NCI-H446 treated with DMSO at 0.1 percent for 48 hours (cell line): ENCODE measurements at places on chromosomes 6 and 20.

DNA sequence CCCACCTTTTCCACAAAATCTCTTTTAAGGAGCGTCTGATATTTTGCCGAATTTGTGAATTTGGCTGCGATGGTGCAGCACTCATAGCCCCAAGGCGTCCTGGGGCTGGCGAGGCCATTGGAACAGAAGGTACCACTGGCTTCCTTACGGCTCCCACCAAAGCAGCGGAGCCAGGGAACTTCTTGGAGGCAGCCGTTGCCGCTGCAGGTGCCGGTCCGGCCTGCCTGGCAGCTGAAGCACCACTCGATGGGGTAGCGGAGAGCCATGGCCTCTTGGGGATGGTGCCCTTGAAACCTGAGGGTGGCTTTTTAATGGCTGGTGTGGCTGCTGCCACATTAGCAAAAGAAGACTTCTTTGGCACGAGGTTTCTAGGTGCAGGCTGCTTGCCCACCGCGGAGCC is 29.8 kb downstream of the DIDO1 start:
- no peak for DNase-seq

GRCh38 chr20:31870726-31871617 is 538 bp downstream of the TTLL9 start:
- no peak for DNase-seq

DNA sequence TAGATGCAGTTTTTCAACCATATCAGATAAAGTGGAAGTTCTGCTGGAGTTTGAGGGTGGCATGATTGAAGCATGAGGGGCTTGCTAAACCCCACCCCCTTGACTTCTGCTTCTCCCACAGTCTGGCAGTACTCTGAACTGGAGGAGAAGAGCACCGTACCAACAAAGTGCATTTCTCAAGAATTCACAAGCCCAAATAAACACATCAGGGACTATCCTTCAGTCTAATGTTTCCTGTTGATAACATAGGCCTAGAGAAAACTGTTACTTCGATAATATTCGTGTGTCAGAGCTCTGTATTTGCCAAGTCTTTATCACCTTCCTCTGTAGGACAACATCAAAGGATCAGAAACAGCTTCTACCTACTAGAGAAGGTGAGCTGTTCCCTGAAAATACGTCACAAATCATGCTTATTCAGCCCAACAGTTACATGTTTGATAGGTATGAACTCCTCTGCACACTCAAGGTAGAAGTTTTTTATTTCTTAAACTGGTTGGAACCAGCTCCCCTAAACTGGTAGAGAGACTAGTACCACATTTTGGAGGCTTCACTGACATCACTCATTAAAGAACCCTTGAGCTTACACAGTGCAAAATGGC is 153.2 kb upstream of the PRND start:
- no peak for DNase-seq

GRCh38 chr6:452301-453067 is 60.9 kb downstream of the IRF4 start:
- DNase-seq, result no peak

DNA sequence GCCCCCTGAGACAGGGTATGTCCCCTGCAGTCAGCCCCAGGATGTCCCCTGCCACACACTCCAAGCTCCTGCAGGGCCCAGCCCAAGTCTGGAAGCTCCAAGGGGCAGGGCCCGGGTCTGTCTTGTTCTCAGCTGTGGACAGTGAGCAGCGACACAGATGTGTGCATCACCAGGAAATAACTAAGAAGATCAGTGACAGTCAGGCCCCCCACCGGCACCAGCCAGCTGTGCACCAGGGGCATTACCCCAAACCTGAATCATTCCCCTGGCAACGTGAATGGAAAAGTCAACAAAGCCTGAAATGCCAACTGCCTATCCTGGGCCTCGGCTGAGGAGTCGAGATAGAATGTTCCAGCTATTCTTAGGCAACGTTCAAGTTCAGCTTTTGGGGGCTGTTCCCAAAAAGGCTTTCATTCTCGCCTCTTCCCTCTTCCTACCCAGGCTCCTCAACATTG is 105.0 kb downstream of the PREX1 start:
- DNase-seq, result no peak

- no peak for DNase-seq
These were observed 22.1 kb downstream of the MRPL14 start for GRCh38 chr6:44105146-44105545.

DNA sequence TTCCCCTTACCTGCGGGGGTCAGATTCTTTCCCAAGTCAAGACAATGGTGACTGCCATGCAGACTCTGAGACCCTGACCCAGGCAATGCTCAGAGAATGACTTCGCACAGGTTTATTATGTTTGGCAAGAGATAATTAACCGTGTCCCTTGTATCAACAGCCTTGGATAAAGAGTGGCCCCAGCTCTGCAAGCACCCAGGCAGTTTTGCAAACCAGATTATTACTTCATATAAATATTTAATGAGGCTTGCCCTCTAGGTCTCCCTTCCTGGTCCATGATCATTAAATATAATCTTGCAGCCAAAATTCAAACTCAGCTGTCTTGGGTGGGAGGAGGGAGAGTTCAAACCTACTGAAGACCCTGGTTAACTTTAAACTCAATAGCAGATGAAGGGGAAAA is 156.5 kb downstream of the ANKRD60 start:
- no peak for DNase-seq

GRCh38 chr6:34115403-34115795 is 30.5 kb downstream of the GRM4 start:
- no peak for DNase-seq

- DNase-seq, result no peak
These were observed 12.6 kb downstream of the HSPA12B start for GRCh38 chr20:3744806-3745685.

DNA sequence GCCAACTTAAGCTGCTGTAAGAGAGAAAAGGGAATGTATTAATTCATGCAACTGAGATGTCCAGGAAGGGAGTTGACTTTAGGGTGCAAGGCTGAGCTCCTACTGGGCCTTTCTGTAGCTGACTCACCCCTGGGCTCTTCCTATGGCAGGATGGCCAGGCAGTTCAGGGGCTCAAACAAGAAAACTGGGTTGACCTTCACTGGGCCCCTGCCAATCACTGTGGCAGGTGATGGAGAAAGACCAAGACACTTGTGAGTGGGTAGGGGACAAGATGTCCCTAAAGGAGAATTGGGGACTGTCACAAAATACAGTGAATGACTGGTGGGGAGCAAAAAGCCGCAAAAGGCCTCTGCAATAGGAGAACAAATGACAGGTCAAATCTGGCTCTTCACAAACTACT is 21.5 kb upstream of the RALGAPA2 start:
- no peak for DNase-seq

DNA sequence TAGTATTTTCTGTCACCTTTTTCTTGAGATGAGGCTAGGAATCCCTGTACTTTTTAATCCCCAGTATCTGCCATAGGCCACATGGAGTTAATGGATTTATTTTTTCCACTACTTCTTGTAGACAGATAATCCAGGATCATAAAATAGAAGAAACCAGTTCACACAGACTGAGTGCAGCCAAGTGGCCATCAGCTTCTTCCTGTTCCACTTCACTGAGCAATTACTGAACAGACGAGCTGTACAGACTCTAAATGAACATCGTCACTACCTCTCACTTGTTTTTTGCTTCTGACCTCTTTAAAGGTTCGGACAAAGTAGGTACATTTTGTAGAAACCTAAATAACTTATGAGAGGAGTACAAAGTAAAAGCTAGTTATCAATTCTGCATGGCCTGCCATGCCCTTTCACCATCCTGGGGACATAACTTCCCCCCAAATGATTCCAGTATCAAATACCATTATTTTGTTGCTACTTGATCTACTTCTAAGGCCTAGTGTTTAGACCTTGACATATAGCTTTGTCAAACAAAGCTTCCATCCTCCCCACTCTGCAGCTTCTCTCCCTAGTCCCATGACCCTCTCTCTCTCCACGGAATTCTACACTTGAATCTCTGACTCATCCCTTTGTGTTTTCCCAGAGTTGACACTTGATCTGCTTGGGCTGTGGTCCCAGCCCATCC is 34.4 kb upstream of the ARHGAP18 start:
- DNase-seq, result peak; percentile 36

GRCh38 chr6:38493931-38494547 is 145.7 kb downstream of the BTBD9 start:
- DNase-seq, result peak; percentile 64
